ENCODE measurements at places on chromosomes 12 and 14. TPM values are rescaled to one million over a fixed set of nuclear protein-coding genes. Genes with fewer than 3 reads are reported as not detected.

DNA sequence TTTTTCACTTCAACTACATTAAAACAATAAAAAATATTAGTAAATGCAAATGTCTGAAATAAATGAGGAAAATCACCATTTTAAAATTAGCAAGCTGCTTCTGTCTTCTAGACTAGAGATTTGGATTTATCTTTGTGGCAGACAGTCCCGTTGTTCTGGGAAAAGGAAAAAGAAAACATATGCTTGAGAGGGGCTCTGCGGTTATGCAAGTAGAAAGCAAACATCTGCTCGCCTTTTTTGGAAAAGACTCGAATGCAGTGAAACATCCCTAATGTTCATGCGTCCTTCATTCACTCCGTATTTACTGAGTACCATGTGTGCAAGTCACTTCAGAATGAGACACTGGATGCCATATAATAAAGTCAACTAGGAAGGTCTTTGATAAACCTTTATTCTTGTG is 44.9 kb downstream of the IFNG start:
- DNase-seq = no peak

DNA sequence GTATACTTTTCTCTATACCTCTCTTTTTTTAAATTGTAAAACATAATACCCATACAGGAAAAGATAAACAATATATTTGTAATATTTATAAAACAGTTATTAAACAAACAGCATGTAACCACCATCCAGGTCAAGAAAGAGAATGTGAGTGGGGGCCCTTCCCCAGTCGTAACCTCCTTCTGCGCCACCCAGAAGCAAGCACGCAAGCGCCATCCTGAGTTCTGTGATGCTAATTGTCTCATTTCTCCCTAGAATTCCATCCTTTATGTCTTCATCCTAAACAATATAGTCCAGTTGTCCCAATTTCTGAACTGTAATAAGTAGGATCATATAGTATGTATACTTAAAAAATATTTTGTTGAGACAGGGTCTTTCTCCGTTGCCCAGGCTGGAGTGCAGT is 129.5 kb downstream of the EXOC5 start:
- DNase-seq = no peak

- no peak for DNase-seq
Measured at GRCh38 chr12:58893495-58893894, 26.8 kb downstream of the LRIG3 start.

GRCh38 chr12:50246873-50247612 is 36.3 kb downstream of the LIMA1 start:
- no peak for DNase-seq

GRCh38 chr12:6333029-6333428 is 8.8 kb downstream of the TNFRSF1A start:
- no peak for DNase-seq

GRCh38 chr14:81416194-81416952 is 16.2 kb upstream of the STON2 start:
- DNase-seq = no peak

DNA sequence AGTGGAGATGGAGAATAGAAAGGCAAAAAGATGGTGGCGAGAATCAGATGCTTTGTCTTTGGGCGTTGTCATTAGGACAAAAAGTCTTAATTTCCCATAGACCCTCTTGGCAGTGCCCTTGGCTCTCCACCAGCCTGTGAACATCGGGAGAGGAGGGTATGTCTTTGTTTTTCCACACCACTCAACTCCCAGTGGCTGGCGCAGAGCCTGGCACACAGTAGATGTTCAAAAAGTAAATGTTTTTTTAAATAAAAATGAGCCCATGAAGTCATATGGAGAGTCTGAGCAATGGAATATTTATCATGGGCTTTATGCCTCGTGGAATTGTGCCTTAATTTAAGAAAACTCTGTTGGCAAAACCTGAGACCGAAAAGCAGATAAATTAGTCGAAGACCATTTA is 90.4 kb downstream of the SRGAP1 start:
- DNase-seq = no peak

DNA sequence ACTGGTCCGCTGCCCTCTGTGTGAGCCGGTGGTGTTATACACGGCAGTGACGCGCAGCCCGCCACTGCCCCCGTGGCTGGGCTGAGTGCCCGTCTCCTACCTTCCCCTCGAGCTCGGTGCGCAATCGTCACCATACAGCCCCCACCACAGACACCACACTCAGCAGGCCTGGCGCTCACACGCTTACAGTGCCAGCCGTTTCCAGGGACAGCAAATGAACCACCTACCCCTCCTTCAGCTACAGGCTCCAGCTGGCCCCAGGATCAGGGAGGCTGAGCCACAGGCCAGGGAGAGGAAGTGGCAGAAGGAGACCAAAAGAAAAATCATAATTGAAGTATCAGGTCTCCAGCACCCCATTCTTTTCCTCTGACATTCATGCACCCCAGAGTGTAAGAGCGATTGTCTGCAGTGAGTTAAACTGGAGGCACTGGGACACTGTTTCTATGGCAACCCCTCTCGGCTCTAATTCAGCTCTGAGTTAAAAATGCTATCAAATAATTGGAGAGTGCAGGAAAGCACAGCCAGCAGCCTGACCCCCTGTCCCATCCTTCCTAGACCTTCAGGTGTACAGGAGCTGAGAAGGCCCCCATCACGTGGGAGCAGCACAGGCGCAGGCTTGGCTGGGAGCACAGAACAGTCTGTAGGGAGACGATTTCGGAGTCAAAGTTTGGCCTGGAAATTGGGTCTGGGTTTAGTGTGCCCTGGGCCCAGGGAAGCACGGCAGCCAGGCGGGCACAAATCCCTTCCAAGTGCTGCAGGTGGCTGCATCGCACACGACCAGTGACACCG is 18.0 kb downstream of the LRTM2 start:
- DNase-seq = no peak

DNA sequence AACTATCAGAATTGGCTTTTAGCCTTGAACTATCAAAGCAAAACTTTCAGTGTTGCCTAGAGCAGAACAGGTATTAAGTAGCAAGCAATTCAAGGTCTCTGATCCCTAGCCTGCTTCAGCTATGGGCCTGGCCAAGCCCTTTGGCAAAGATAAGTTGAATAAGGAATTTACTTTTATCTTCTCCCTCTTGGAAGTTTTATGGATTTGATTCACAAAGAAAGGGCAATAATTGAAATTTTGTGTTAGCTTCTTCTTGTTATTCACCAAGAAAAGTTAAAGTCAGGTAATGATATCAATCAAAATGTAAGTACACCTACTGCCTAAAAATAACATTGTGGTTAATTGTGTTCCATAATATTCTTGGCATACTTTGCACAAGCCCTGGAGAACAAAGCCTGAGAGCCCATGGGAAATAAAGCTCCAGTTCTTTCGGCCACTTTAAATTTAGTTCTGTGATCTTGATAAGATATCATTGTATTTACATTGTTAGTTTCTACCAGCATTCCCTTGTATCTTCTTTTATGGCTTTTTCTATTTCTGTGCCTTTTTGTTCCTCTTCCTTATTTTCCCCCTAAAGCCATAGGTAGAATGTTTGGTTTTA is 158.0 kb downstream of the RAD51B start:
- no peak for DNase-seq

- no peak for DNase-seq
Measured at GRCh38 chr12:67318786-67319185, 49.6 kb downstream of the CAND1 start.

DNA sequence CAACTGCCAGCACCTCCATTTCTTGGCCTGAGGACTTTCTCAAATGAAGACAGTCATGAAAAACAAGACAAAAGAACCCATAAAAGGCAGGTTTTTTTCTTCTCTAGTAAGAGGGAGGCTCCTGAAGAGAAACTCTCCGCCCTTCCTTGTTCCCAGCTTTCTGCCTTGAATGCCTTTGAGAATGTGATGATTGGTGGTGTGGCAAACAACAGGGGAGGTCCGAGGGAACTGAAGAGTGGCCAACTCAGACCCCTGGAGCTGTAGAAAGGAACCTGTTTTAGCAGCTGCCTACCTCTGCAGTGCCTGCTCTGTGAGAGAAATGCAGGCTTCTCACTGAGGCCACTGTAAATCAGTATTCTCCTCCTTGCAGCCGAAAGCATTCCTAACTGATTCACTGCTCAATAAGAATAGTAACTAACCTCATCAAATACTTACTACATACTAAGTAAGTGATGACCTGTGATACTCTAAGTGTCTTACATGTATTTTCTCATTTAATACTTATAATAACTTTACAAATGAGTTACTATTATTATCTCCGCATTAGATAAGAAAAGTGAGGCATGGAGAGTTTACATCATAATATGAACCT is 16.7 kb upstream of the ERC1 start:
- no peak for DNase-seq

- no peak for DNase-seq
Measured at GRCh38 chr12:55957106-55957859, 8.6 kb downstream of the PMEL start.

DNA sequence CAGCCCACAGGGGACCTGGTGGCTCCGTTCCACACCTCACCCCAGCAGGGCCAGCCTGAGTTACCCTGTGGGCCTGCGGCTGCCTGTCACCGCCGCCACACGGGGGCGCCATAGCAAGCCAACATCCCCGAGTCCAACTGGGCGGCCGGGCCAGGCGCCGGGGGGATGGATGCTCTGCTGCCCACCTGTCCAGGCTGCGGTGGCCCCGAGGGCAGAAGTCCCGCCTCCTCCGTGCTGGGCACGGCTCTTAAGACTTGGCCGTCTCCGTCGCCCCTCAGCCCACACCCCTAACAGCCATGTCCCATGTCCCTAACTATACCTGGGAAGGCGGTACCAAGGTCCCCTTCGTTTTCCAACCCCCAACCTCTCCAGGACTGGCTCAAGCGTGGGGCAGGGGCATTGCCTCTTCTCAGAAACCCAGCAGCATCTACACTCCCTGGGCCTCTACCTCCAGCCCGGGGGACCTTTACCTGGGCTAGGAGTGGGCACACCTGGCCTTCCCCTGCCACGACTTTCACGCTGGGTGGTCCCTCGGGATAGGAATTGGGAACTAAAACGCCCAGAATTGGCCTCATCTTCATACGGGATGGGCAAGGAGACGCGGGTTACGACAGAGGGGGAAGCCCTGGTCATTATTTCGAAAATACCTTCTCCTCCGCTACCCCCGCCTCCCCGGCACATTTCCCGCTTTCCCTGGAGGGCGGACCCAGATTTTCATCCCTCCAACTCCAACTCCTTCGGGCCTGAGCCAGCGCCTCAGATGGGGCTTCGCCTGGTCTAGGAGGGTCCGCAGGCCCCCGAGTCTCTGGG is 1.1 kb upstream of the CYP46A1 start:
- peak; percentile 70 for DNase-seq

GRCh38 chr12:118680356-118680963 is 300.9 kb upstream of the SRRM4 start:
- DNase-seq = no peak

- DNase-seq = no peak
Measured at GRCh38 chr14:91294153-91294552, 49.6 kb upstream of the GPR68 start.

DNA sequence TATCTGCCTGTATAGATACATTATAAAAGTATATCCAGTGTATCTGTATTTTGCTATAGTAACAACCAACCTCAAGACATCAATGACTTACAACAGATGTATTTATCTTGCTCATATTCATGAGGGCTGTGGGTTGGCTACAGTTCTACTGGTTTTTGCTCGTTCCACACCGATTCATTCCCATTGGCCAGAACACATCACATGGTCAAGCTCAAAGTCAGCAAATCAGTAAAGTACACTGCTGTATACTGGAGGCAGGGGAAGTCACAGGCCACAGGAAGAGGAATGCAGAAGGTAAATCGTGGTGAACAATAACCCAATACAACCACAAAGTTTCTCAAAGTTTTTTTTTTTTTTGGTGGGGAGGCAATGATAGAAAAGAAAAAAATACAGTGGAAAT is 180.0 kb upstream of the CDKN3 start:
- no peak for DNase-seq

- DNase-seq = no peak
Measured at GRCh38 chr14:74932401-74932901, 9.4 kb upstream of the RPS6KL1 start.

- DNase-seq = peak; percentile 14
Measured at GRCh38 chr14:105701456-105702274, 175.3 kb downstream of the TMEM121 start.

DNA sequence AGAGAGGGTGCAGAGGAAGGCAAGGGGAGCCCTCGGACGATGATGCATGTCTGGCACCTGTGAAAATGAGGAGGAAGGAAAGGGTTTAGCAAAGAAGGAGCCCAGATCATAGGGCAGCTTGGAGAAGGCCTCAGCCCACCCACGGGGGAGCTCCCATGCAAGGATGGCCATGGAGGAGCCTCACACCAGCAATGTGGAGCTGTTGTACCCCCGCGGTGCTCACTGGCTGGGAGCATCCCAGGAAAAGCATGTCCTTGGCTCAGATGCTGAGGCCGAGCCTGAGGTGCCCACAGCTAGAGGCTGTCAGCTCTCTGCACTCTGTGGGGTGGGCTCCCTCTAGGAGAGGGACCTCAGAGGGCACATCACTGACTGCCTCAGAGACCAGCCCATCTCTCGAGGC is 622.6 kb downstream of the AACS start:
- DNase-seq = no peak

DNA sequence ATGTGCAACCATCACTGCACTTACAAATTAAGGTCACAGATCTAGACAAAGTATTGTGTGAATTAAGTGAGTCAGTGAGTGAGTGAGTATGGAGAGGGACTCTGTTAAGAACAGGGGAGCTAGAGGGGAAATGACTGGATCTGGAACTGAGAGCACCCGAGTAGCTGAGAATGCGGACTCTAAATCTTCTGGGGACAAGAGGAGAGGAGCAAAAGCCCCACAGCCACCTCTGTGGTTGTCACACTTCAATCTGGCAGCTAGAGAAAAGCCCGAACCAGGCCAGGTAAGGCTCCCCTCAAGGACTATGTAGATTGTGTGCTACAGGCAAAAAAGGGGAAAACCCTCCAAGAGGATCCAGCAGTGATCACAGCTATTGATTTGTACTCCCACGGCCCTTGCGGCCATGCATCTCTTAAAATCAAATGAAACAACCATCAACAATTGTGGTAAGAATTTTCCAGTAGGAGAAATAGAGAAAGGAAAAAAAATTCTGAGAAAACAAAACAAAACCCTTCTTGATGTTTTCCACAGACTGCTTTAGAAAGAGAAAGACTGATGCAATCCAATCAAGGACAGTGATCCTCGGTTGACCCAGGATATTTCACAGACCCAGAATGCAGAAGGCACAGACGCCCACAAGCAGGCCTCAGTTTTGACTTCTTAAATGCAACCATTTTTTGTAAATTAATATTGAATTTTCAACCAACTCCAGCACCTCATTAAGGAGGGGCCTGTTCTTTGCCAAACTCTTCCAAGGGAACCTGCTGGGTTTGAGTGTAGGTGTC is 109.6 kb downstream of the SLC38A6 start:
- no peak for DNase-seq

GRCh38 chr12:124332058-124332672 is 37.3 kb downstream of the RFLNA start:
- DNase-seq = no peak

GRCh38 chr14:26765768-26766520 is 168.1 kb upstream of the NOVA1 start:
- no peak for DNase-seq

The DPF3 gene
- total RNA-seq = 4.3 TPM

The CLEC12A gene
- total RNA-seq = not detected

The KRT71 gene
- total RNA-seq = not detected

The STON2 gene
- total RNA-seq = not detected

The PRKD1 gene
- 5.1 TPM for total RNA-seq

The SPX gene
- total RNA-seq = 0.54 TPM

The KCNH3 gene
- 0.27 TPM for total RNA-seq

The BAZ2A gene
- 192 TPM for total RNA-seq

The KRT86 gene
- total RNA-seq = not detected

The IL31 gene
- total RNA-seq = not detected

The TPH2 gene
- total RNA-seq = not detected
